ENCODE measurements at places on chromosomes 12 and 14. TPM values are rescaled to one million over a fixed set of nuclear protein-coding genes. Genes with fewer than 3 reads are reported as not detected.

KCNA1 gene
- total RNA-seq, result under 0.01 TPM

KRT78 gene
- not detected for total RNA-seq

MYO1H gene
- total RNA-seq, result not detected

ZFHX2 gene
- total RNA-seq, result 0.11 TPM

All from dermis lymphatic vessel endothelial cell (primary cell).